ENCODE measurements at places on chromosomes 6 and 20.

DNA sequence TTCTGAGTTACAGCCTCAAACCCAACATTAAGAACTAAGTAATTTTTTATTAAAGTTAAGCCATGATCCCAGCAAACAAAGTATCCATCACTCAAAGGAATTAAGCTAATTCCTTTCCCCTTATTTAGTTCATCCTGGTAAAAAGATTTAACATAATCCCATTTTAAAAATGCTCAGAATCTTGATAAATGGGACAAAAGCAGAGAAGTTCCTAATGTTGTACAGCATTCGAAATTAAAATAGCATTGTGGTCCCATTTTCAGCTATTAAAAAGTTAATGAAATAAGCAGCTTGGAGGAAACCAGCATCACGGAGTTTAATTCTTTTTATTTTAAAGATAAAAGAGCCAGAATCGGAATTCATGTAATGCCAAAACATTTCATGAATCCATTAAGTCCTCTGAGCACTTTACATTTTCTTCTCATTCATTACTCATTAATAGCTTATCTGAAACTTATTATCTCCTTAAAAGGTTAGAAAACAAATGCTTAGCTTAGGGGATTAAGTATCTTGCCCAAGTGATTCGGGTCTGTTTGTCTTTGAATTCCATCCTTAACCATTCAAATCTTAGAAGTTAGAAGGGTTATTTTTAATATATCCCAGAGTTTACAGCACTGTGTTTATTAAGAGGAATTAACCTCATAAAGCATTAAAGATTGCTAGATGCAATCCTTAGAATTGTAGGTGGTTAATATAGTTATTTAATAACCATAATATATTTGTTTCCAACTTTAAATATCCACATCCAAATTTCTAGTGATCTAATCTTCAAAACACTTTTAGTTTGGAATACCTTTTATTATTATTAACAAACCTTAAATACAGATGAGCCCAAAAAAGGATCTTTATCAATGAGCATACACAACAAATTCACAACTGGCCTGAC is 11.2 kb downstream of the RBM39 start:
- DNase-seq, result no peak

- DNase-seq, result no peak
These were observed 34.5 kb downstream of the SLX4IP start for GRCh38 chr20:10469599-10469998.

GRCh38 chr20:34163307-34163706 is 51.3 kb upstream of the EIF2S2 start:
- DNase-seq, result no peak

DNA sequence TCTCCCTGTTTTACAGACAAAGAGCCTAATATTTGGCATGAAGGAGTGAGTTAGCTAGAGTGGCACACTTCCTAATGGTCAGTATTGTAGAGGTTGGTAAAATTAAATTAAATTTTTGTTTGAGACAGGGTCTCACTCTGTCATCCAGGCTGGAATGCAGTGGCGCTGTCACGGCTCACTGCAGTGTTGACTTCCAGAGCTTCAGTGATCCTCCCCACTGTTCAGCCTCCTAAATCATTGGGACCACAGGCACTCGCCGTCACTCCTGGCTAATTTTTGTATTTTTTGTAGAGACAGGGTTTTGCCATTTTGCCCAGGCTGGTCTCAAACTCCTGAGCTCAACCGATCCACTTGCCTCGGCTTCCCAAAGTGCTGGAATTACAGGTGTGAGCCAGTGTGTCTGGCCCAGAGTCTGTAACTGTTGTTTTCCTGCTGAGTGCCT is 70.9 kb downstream of the SCAND1 start:
- no peak for DNase-seq

DNA sequence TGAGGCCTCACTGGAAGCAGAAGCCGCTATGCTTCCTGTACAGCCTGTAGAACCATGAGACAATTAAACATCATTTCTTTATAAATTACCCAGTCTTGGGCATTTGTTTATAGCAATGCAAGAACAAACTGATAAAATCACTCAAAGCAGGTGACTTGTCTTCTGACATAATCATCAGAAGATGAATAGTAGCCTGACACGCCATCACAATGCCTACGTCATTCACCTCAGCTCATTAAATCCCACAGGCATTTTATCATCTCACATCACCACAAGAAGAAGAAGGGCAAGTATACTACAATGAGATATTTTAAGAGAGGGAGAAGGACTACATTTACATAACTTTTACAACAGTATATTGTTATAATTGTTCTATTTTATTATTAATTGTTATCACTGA is 3.1 kb upstream of the CAP2 start:
- no peak for DNase-seq

- DNase-seq, result no peak
These were observed 42.2 kb downstream of the GFOD1 start for GRCh38 chr6:13445005-13445743.

DNA sequence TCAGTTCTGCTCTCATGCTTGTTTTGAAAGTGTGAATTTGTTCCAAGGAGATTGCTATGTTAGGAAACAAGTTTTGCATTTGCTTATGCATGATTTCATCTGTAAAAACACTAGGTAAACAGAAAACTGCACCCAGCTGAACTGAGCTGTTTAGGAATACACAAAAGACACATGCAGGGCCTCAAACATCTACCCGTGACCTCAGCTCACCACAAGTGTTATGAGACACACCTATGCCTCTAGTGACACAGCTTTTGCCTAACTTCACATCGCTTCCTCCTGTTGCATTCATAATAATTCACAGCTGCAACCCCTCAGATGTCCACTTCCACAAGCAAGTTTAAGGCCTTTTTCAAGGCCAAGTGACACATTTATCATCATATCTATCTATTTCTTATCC is 98.0 kb upstream of the SLC24A3 start:
- no peak for DNase-seq

- no peak for DNase-seq
These were observed 2.4 kb upstream of the DBNDD2 start for GRCh38 chr20:45405571-45406259.

- DNase-seq, result no peak
These were observed 216.6 kb upstream of the HS3ST5 start for GRCh38 chr6:114559419-114559818.

DNA sequence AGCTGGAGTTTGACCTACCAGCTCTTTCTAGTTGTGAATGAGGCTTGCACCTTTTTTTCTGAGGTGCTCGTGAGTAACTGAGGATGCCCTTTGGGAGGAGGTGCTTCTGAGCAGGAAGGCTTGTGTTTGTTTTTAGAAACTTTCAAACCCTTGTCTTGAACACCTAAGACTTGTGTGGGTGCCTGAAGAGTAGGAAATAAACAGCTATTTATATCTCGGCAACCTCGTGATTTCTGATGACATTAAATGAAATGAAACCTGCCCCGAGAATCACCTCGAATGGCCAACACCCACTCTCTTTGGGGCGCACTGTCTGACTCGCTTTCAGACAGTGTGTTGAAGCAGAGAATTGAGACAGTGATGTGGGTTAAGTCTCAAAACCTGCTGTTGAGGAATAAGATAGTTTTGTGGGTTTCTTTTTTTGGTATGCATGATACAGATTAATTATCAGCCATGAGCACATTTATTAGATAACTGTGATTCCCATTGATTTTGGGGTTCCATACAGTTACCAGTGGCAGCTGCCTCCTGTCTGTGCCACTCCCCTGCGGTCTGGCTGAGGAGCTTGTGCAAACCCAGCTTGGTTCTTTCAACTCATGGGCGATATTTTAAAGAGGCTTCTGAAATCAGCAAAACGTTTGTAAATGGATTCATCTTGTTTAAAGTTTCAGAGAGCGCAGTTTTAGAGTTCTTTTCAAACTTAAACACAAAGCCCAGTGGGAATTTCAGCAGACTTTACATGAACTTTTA is 8.4 kb downstream of the IRF4 start:
- DNase-seq, result no peak

DNA sequence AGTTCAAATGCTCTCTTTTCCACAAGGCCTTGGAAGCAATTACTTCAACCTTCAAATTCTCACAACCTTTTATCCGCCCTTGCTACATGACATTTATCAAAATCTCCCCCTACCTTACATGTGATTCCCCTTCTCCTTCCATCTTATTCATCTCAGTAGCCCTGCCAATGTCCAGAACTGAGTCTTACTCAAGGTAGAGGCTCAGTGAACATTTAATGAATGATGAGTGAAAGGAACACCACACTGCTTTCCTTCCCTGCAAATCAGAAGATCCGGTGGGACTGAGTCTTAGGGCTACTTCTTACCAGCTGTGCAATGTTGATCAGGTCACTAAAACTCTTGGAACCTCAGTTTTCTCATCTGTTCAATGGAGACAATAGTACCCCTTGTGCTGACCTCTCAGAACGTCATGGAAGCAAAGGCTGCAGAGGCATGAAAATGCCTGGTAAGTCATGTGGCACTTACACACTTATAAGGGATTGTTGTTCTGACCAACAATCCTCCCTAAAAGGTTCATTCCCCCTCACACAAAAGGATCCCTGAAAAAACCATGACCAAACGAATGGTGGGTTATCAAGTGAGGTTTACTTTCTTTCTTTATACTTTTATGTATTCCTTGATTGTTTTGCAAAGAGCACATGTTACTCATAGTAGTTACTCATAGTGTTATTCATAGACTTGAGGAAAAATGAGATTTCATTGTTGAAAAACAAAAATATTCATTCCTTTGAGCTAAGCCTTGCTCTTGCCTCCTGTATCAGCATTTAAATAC is 6.5 kb downstream of the MDGA1 start:
- DNase-seq, result no peak

DNA sequence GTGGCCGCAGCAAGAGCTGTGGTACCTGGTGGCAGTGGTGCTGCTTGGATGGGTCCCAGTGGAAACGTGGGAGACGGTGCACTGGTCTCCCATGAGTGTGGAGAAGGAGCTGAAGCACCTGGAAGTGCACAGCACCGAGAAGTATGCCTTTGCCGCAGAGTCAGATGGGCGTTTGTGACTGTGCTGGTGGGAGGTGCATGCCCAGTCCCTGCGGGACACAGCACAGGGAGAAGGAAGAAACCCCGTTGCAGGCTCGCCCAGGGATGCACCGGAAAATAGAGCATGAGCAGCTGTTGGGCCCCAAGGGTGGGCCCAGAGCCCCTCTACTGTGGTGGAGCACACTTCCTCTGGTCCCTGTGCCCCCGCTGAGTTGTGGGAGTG is 19.3 kb upstream of the RGS17 start:
- DNase-seq, result no peak

- no peak for DNase-seq
These were observed 857.6 kb upstream of the SLC35B3 start for GRCh38 chr6:9292975-9293374.

GRCh38 chr6:85015396-85015990 is 251.1 kb upstream of the TBX18 start:
- no peak for DNase-seq

- no peak for DNase-seq
These were observed 52.3 kb upstream of the ADGRF1 start for GRCh38 chr6:47094241-47094925.

DNA sequence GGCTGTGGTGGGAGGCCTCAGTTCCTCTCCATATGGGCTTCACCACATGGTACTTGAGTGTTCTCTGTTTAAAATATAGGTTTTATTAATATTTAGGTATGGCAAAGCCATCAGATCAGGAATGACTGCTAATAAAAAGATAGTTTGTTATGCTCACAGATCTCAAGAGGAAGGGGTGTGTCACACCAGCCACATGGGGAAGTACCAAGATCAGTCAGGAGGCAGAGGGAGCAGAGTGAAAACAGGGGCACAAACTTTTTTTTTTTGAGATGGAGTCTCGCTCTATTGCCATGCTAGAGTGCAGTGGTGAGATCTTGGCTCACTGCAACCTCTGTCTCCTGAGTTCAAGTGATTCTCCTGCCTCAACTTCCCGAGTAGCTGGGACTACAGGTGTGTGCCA is 92.1 kb upstream of the GCM1 start:
- no peak for DNase-seq

- DNase-seq, result peak; percentile 74
These were observed 70.9 kb downstream of the HFE start for GRCh38 chr6:26158076-26158580.

- DNase-seq, result no peak
These were observed 80.1 kb downstream of the PLCG1 start for GRCh38 chr20:41217422-41217821.

DNA sequence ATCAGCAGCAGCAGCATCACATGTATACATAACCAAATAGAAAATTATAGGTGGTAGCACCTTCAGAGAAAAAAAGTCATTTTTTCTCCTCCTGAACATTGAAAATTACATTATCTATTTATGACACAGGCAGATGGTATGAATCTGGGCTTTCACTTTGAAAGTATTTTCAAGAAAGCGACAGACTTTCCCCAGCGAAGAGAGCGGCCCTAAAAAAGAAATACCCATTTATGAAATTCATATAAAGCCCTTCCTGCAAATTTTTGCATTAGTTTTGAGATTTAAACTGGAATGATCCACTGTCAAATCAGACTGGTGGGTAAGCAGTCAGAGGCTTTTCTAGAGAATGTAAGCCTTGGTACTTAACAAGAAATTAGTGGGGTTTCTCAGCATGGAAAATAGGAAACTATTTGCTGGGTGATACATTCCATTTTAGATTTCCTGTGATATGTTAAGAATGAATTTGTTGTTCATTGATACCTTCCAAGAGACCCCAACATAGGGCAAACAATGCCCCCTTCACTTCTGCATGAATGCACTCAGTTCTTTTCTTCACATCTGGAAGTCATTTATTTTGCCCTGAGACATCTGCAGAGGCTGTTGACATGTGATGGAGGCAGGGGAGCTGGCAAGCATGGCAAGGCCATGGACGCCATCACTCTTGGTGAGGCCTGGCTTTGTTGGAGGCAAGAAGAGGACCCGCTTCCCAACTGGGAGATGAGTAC is 147.0 kb downstream of the LINC00237 start:
- DNase-seq, result no peak
